Tibial nerve (tissue), 4 donors: ENCODE measurements at places on chromosomes 5 and 9. TPM values are rescaled to one million over a fixed set of nuclear protein-coding genes. Genes with fewer than 3 reads are reported as not detected.

The SPATA31D1 gene
- not detected for total RNA-seq

The DEPDC1B gene
- 2.2 TPM for total RNA-seq

The ATOSB gene
- total RNA-seq, result 15.5 TPM

The ADCY2 gene
- 11.8 TPM for total RNA-seq
